Uterine smooth muscle cell (primary cell): ENCODE measurements at places on chromosomes 5 and 9. TPM values are rescaled to one million over a fixed set of nuclear protein-coding genes. Genes with fewer than 3 reads are reported as not detected.

The PLAC8L1 gene
- total RNA-seq, result not detected in 2 replicates

The GABRA6 gene
- not detected in 2 replicates for total RNA-seq

The SPTLC1 gene
- total RNA-seq, result 97.1 and 116 TPM in 2 replicates

The TAF11L10 gene
- total RNA-seq, result not detected in 2 replicates

The MCC gene
- 10.4 and 19.0 TPM in 2 replicates for total RNA-seq

The NRARP gene
- 0.11 and 0.12 TPM in 2 replicates for total RNA-seq

The C7 gene
- total RNA-seq, result 0.12 TPM in 1 of 2 replicates, not detected in the other

The CDX1 gene
- total RNA-seq, result 0.12 TPM in 1 of 2 replicates, not detected in the other

The CDO1 gene
- total RNA-seq, result 3.4 and 9.5 TPM in 2 replicates

The HNRNPAB gene
- 43.0 and 74.5 TPM in 2 replicates for total RNA-seq

The PTGDS gene
- 1.2 and 40.7 TPM in 2 replicates for total RNA-seq

The TMEM174 gene
- not detected in 2 replicates for total RNA-seq

The TXNDC8 gene
- not detected in 2 replicates for total RNA-seq

The SELENOP gene
- 25.0 and 63.2 TPM in 2 replicates for total RNA-seq

The STK10 gene
- 18.1 and 18.5 TPM in 2 replicates for total RNA-seq

The GRXCR2 gene
- not detected in 2 replicates for total RNA-seq

The FAM169A gene
- 2.6 and 3.2 TPM in 2 replicates for total RNA-seq
